SK-N-MC (cell line): ENCODE measurements at places on chromosomes 16 and 17.

GRCh38 chr17:82269138-82269881 lies 4.2 kb downstream of the CSNK1D start:
- DNase-seq = no peak

- no peak for DNase-seq
Observed at GRCh38 chr17:30970831-30971567, at the start of gene RNF135. TSS of gene RNF135 (plus strand) at chr17:30971039. CDS start at chr17:30971074, 35 bp downstream.

- DNase-seq = no peak
Observed at GRCh38 chr17:45752246-45752645, 31.9 kb upstream of the CRHR1 start.

- no peak for DNase-seq
Observed at GRCh38 chr16:46862555-46863447, 21.4 kb upstream of the GPT2 start.

GRCh38 chr16:22670044-22670536 lies 143.9 kb upstream of the HS3ST2 start:
- DNase-seq = no peak

DNA sequence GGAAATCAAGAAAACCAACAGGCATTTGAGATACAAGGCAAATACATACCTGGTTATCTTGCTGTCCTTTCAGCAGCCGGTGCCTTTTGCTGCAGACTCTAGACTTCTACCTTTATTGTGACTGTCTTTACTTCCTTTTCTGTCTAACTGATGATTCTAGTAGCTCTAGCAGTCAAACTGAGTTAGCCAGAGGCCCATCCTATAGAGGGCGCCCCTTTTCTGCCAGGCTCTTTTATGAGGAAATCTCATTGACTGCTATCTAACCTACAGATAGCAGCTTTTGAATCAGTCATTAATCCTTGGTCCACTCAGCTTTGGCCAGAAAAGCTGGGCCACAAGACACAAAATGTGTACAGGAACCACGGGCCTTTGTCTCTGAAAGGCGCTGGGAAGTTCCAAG lies 87.5 kb upstream of the WSB1 start:
- no peak for DNase-seq

DNA sequence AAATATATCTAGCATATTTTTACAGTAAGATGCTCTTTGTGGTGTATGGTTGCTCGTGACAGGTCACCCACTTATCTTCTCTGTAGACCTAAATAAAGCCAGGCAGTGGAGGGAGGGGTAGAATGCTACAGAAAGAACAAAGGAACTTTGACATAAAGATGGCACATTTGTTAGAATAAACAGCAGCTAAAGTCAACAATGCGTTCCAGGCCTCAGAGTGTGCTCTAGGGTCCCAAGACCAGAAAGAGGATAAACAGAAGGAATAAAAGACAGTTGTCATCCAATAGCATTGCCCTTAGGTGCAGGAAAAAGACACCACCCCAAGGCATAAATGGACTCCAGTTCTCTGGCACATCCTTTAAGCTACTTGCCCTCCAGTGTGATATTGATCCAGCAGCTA lies 523.0 kb upstream of the CDH11 start:
- DNase-seq = no peak

GRCh38 chr16:28931801-28932225 lies at the start of gene CD19:
TSS of gene CD19 (plus strand) at chr16:28931971. CDS start at chr16:28932001, 30 bp downstream.
- no peak for DNase-seq

- no peak for DNase-seq
Observed at GRCh38 chr16:85399583-85400284, 213.4 kb upstream of the GSE1 start.

GRCh38 chr17:79625706-79626105 lies 14.9 kb upstream of the RBFOX3 start:
- DNase-seq = peak; percentile 24

GRCh38 chr17:64491034-64491860 lies 5.6 kb downstream of the POLG2 start:
- DNase-seq = no peak

DNA sequence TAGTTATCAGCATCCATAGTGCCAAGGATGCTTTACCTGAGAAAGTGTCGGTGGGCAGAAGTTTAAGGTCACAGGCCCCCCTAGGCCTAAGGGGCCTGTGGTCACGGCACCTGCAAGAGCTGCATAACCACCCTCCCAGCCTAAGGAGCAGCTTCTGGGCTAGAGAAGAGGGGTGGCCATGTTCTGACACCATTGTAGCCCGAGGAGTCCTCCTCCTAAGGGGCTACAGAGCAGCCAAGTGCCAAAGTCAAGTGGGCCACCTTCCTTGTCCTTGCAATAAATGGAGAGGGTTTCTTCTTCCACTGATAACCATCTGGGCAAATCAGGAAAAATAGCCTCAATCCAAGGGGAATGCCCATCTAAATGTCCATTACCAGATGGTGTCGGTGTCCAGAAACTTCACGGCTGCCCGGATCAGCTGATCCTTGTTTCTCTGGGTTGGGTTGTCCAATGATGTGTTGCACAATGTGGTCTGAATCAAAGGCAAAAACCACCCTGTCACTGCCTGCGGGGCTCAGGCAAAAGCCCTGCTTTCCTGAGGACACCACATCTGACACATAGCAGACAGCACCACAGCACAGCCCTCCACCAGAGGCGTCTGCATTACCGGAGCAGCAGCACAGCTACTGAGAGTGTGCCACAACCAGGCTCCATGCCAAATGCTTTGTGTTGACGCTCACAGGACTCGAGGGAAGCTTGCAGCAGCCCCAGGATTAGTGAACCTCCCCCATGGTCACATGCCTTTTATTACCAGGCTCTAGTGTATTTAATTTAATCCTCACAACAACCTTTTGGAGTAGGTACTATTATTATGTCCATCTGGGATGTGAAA lies 12.8 kb downstream of the ATPAF2 start:
- DNase-seq = no peak

GRCh38 chr17:72065556-72065955 lies 55.3 kb upstream of the SOX9 start:
- DNase-seq = no peak

- DNase-seq = no peak
Observed at GRCh38 chr17:21082001-21082436, 39.2 kb upstream of the USP22 start.

GRCh38 chr17:73196500-73196899 lies 3.6 kb downstream of the COG1 start:
- DNase-seq = no peak

- no peak for DNase-seq
Observed at GRCh38 chr17:79461041-79461440, 149.8 kb downstream of the RBFOX3 start.

DNA sequence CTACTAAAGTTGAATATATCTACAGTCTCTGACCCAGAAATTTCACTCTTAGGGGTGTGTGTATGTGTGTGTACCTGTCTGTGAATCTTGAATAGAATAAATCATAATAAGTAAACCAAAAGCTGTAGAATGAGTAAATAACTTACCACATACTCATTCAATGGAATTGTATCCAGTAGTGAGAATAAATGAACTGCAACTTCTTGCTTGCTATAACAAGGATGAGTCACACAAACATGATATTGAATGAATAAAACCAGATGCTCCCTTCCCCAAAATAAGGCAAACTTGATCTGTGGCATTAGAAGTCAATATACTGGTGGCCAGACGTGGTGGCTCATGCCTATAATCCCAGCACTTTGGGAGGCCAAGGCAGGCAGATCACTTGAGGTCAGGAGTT lies 259.8 kb upstream of the MON1B start:
- DNase-seq = no peak

DNA sequence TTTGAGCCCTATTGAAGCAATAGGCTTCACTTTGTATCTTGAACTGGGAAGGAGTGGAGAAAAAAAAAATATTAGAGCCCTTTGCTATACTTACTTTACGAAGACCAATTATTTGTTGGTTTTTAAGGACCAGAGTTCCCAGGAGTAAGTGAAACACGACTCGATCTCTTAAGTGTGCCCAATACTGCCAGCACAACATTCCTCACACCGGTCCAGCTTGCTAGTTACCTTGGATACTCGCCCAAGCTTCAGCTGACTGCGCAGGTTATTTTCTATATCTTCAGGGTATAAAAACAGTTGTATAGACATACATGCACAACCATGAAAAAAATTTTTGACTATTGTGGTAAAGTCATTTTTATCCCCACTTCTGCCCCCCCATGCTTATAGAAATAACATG lies 72.1 kb downstream of the RPTOR start:
- DNase-seq = no peak

DNA sequence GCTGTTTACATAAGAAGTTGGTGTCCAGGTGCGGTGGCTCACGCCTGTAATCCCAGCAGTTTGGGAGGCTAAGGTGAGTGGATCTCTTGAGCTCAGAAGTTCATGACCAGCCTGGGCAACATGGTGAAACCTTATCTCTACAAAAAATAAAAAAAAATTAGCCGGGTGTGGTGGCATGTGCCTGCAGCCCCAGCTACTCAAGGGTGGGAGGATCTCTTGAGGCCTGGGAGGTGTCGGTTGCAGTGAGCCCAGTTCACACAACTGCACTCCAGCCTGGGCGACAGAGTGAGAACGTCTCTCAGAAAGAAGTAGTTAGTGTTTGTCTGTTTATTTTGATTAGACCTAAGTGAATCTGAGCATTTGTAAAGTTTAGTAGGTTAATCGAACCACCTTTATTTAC lies 12.8 kb downstream of the DDX19A start:
- DNase-seq = no peak

DNA sequence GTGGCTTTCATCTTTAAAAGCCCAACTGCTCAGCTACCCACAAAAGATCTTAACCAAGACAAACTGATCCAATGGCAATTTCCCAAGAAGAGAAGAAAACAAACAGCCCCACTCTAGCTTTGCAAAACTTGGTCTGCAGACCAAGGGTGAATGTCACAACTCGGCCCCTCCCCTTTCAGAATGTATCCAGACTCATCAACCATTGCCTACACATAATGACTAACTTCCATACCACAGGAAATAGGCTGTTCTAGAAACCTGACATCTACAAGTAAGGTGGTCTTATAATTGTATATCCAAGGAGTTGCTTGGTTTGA lies 16.0 kb downstream of the DCUN1D3 start:
- no peak for DNase-seq

GRCh38 chr17:30819971-30820705 lies 4.4 kb downstream of the CRLF3 start:
- DNase-seq = no peak

GRCh38 chr17:549177-550040 lies 165.2 kb downstream of the VPS53 start:
- no peak for DNase-seq

- DNase-seq = no peak
Observed at GRCh38 chr16:23398987-23399805, 53.8 kb downstream of the COG7 start.

DNA sequence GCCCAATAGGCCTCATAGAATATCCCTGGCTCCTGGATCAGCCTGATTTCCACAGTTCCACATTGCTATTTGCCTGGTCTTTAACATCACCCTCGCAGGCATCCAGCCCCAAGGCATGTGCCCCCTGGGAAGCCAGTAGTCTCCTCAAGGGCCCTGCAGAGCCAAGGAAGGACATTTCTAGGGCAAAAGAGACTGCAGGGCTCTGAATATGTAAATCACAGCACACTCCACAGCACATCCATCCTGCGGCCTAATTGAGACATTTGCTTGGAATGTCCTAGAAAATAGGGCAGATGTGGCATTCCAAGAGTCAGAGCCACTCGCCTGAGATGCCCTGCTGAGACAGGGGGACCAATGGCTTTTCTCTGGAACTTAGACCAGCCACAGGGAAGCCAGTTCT lies 11.4 kb upstream of the C16orf78 start:
- DNase-seq = no peak

DNA sequence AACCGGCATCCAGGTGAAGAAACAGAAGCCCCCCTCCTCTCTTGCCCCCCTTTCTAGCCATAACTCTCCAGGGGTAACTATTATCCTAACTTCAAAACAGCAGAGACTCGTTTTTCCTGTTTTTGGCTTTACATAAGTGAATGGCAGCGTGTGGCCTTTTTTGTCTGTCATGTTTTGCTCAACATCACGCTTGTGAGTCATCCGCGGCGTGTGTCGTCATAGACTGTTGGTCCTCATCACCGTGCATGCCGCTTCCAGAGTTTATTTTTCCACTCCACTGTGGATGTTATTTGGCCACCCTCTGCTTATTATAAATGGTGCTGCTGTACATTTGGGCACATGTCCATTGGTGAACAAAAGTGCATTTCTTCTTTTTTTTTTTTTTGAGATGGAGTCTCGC lies 52.6 kb downstream of the ERN1 start:
- no peak for DNase-seq

- DNase-seq = no peak
Observed at GRCh38 chr16:60739737-60740683, 1296.2 kb downstream of the CDH8 start.

DNA sequence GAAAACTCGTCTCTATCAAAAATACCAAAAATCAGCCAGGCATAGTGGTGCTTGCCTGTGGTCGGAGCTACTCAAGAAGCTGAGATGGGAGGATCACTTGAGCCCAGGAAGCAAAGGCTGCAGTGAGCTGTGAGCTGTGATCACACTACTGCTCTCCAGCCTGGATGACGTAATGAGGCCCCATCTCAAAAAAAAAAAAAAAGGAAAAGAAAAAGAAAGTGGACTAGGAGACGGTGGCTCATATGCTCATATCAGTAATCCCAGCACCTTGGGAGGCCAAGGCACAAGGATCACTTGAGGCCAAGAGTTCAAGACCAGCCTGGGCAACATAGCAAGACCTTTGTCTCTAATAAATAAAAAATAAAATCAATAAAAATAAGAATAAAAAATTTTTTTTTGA lies 8.8 kb upstream of the SUMO2 start:
- no peak for DNase-seq

- DNase-seq = no peak
Observed at GRCh38 chr16:3274947-3275346, 8.3 kb upstream of the ZNF263 start.

GRCh38 chr17:8965394-8966168 lies at the start of gene PIK3R5:
TSS of gene PIK3R5 (minus strand) at chr17:8965707. CDS start at chr17:8911494, 54,213 bp downstream.
- DNase-seq = no peak

- no peak for DNase-seq
Observed at GRCh38 chr16:25894093-25894492, 202.3 kb downstream of the HS3ST4 start.

GRCh38 chr16:10205688-10206087 lies 23.5 kb upstream of the GRIN2A start:
- no peak for DNase-seq

- DNase-seq = no peak
Observed at GRCh38 chr17:752620-753219, 656 bp upstream of the GEMIN4 start.

- DNase-seq = no peak
Observed at GRCh38 chr16:24853169-24853824, 7.5 kb downstream of the SLC5A11 start.

DNA sequence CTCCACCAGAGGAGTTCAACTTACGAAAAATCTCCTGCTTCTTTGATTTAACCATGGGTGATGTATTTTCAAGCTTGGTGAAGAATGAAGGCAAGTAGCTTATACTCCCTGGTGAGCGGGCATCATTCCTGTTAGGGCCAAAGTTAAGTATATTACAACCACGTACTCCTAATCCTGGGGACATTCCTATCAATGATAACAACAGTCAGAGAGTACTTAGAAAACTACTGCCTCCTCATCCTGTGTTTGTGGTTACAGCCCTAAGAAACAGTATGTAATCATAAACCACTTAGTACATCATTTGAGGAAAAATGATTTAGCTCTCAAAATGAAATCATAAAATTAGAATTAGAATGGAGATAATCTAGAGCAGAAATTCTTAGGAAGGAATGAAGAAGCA lies 47.3 kb downstream of the TTC19 start:
- DNase-seq = no peak

- DNase-seq = no peak
Observed at GRCh38 chr16:83420206-83420760, 387.5 kb upstream of the HSBP1 start.
